Activated CD8-positive, alpha-beta memory T cell treated with anti-CD3 and anti-CD28 coated beads, Interleukin-2, amount 10 ng/mL, durations not matched to agents 7 days and 5 days (primary cell): ENCODE measurements at places on chromosomes 7 and 10.

GRCh38 chr10:126111516-126111915 lies 215.2 kb downstream of the FANK1 start:
- DNase-seq: no peak

- no peak for DNase-seq
These were observed 71.2 kb upstream of the DUSP5 start for GRCh38 chr10:110426294-110427181.

DNA sequence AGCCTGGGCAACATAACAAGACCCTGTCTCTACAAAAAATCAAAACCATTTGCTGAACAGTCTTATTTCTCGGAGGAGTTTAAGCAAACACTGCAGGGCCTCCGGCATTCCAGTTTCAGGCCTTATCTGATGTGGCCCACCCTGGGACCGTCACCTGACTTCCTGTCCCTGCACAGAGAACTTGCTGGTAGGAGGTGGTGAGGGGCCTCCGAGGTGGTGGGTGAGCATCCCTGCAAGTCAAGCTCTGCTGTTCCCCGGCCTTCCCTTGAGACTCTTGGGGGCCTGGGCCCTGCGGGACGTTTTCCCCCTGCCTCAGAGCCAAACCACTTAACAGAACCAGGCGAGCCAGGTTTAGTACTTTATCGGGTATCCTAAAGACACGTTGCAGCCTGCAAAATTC lies 44.5 kb upstream of the AP5Z1 start:
- DNase-seq: no peak

DNA sequence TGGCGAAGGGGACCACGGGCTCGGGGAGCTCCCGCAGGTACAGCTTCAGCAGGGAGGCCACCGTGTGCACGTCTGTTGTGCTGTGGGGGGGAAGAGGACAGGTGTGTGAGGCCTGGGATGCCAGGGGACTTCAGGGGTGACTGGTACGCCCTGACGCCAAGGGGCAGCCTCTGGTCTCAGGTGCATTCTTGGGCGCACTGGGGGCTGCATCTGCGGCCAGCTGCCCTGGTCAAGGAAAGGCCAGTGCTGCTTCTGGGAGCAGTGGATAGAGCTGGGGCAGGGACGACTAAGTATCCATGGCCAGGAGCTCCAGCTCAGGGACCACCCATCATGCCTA lies 148.5 kb downstream of the MAPK8 start:
- DNase-seq: no peak

- no peak for DNase-seq
These were observed 756.7 kb downstream of the GATA3 start for GRCh38 chr10:8811201-8811600.
